ENCODE measurements at places on chromosomes 5 and 9.

DNA sequence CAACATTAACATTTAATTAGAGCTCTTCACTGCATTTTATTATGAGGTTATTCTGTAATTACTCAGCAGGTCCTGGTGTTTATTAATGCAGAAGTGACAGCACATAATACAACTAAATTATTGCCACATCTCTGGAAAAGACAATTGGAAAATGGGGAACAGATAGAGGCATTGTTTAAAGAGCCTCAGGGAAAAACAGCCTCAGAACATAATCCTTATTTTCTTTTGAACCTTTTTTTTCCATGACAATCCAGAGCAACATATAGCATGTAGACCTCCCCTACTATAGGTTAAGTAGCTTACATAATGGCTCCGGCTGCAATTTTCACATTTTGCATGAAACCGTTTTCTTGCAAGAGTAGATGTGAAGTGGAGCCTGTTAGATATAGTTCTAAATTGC lies 87.2 kb downstream of the RMI1 start:
- no peak for DNase-seq

- no peak for DNase-seq
These were observed 135.6 kb downstream of the DAB2IP start for GRCh38 chr9:121786998-121787422.

DNA sequence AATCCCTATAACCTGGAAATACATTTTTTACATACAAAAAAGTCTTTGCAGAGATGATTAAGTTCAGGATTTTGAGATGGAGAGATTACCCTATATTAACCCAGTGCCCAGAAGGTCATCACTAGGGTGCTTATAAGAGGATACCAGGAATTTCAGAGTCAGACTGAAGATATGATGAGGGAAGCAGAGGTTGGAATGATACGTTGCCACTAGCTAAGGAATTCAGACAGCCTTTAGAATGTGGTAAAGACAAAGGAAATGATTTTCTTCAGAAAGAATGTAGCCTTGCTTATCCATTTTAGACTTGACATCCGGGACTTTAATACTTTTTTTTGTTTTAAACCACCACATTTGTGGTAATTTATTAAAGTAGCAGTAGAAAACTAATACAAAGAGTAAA lies 2176.8 kb upstream of the C9orf72 start:
- DNase-seq = no peak

DNA sequence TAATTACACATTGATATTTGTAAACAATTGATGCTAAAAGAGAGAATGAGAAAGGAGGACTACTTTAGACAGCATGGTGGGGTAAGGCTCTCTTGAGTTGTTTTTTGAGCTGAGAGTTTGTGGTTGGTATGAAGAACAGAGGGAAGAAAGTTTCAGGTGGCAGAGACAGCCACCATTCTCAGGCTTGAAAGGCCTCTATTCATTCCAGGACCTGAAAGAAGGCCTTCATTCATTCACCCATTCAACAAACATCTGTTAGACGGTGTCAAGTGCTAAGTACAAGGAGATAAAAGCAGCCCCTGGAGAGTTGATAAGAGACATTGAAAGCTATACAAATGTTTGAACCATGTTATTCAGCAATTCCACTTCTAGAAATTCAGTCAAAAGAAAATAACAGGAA lies 21.7 kb upstream of the ADAM19 start:
- no peak for DNase-seq

DNA sequence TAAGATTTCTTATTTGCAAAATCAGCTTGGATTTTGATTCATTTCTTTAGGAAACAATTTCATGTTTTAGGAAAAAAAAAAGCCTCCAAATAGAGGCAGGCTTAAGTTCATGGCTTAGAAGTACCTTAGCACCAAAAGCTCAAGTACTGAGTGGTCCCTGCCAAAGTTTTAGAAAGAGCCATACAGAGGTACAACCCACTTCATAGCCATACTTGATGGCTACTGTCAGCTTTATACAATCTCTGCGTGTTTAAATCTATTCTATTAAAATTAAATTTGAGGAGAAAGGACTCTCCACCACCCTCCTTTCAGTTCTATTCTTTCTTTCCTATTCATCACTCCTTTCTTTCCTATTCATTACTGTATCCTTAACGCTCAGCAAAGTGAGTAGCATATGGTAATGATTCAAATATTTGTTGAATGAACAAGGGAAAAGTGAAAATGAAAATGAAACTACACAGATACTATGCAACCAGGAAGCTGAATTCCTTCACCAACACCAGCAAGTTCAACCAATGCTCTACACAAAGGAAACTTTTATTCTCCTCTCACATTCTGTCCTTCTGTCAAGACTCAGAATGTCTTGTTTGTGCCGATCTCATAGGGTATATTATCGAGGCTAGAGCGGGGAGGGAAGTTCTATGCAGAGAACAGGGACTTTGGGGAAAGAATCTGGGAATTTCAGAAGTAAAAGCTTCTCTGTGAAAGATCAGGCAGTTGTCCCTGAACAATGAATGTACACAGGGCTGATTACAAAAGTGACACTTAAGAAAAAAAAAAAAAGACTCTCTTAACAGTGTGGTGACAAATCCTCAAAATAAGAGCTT lies 138.6 kb upstream of the SPEF2 start:
- DNase-seq = no peak

- DNase-seq = no peak
These were observed 7.5 kb upstream of the DPYSL3 start for GRCh38 chr5:147517383-147517782.

DNA sequence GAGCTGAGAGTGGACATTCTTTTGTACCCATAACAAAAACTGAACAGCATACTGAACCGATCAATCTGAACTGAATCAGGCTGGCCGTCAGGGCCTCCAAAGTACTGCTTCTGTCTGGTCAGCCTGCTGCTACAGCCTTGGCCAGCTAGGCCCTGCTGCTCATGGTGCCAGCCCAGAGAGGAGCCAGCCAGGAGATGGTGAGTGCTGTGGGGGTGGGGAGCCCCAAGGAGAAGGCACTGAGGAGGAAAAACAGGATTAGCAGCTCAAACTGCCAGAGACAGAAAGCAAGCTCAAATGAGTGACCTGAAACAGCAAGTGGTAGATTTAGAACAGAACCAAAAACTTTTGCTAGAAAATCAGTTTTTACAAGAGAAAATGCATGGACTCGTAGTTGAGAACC lies 23.9 kb downstream of the SRP19 start:
- DNase-seq = no peak

- no peak for DNase-seq
These were observed 344.6 kb downstream of the OSTF1 start for GRCh38 chr9:75432888-75433287.

DNA sequence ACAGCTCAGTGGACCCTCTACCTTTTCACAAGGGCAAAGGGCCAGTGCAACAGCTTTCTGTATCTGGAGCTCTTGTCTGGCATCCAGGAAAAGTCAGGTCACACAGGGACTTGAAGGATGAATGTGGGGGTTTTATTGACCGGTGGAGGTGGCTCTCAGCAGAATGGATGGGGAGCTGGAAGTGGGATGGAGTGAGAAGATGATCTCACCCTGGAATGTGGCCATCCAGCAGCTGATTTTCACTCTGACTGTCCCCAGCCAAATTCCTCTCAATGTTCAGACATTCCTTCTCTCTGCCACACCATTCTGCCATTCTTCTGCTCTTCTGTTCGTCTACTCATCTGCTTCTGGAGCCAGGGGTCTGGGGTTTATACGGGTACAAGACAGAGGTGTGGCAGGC lies 1119.9 kb downstream of the TAF11L14 start:
- no peak for DNase-seq

DNA sequence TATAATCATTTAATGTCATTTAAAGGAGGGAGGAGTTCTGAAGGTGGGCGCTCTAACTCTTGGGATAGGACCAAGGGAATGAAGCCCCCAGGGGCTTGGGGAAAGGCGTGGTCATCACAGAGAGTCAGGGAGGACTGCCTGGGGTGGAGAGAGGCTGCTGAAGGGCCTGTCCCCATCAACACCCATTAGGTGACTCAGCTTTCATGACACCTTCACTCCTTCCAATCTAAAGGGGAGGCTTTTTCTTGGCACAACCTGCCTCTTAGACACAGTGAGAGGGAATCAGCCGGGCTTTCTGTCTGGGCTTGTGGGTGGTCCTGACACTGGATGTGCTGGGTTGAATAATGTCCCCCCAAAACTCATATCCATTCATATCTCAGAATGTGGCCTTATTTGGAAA lies 31.4 kb upstream of the ANKRD33B start:
- DNase-seq = no peak

DNA sequence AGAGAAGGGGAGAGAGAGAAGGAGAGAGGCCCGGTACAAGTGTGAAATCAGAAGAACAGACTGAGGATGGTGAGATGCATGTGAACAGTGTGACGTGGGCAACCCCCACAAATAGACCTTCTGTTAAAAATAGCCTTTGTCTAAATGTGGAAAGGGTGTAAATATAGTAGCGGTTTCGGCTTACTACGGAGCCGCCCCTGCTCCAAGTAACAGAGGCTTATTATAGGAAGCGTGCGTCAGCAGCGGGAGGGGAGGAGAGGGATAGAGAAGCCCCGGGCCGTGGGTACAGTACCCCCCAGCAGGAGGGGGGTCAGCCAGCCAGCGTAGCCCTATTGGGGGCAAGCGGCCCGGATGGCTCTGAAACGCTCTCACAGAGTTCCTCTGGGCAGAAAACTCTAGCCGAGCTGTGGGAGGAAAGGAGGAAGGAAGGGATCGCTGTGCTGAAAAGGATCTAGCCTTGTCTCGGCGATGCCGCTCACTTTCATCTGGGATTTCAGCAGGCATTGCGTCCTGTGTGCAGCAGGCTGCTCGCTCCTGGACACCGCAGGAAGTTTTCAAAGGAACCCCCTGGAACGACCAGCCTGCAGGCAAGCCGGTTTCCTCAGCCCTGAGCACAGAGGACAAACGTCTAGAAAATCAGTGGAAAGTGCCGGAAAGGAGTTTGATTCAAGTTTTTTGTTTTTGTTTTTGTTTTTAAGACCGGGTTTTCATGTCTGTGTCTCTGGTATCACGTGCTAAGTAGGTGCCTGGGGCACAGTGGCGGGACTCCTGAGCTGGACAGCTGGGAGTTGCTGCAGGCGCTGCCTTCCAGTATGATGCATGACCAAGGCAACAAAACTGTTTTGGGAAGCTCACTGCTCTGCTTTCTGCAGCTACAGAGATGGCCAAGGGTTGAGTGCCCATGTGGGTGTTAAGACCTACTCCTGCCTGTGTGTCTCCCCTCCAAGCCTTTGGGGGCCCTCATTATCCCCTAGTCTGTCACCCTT lies 146.6 kb downstream of the SEC61B start:
- DNase-seq = no peak

DNA sequence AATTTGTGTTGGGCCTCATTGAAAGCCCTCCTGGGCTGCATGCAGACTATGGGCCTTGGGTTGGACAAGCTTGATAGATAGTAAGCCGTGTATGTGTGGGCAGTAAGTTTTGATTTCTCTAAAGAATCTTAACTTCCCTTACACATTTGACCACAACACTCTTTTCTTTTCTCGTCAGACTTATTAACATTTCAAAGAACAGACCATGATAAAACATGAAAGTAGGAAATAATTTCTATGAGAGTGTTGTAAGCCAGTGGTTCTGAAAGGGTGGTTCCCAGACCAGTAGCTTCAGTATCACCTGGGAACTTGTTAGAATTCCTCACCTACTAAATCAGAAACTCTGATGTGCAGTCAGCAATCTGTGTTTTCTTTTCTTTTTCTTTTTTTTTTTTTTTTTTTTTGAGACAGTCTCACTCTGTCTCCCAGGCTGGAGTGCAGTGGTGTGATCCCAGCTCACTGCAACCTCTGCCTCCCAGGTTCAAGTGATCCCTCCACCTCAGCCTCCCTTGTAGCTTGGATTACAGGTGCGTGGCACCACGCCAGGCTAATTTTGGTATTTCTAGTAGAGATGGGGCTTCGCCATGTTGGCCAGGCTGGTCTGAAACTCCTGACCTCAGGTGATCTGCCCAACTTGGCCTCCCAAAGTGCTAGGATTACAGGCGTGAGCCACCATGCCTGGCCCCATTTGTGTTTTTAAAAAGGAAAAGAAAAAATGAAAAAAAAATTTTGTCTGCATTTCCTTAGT lies 20.0 kb upstream of the GCNT1 start:
- no peak for DNase-seq

DNA sequence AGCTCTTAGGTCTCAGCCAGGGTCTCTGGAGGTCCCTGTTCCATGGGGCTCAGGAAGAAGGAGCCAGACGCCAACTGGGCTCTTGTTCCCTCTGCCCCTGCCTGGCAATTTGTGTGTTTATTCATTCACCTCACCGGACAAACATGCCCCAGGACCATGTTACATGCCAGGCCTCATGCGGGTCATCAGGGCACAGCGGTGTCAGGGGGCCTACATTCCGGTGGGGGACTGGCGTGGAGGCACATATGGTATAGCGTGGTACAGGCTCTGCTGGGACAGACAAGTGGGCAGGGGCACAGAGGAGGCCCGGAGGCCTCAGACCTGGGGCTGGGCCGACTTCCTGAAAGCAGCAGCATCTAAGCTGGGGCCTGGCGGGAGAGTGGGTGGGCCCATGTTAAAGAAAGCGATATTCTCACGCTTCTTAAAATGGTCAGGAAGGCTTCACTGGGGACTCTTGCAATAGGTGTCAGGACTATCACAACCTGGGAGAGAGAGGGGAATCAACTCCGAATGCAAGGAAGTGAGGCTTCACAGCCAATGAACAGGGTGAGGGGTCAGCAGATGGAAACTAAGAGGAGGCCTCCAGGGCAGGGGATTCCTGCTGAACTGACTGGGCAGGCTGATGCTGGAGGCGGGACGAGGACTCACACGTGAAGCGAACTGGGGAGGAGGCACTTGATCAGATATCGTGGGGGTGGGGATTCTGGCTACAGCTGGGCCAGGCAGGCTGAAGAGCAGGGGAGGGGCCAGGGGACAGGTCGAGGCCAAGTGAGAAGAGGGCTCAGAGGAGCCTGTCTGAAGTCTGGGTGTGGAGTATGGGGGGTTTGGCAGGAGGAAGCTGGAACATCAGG lies 41.9 kb downstream of the NCS1 start:
- no peak for DNase-seq

GRCh38 chr5:122727112-122727541 lies 47.8 kb upstream of the SNX2 start:
- DNase-seq = no peak

DNA sequence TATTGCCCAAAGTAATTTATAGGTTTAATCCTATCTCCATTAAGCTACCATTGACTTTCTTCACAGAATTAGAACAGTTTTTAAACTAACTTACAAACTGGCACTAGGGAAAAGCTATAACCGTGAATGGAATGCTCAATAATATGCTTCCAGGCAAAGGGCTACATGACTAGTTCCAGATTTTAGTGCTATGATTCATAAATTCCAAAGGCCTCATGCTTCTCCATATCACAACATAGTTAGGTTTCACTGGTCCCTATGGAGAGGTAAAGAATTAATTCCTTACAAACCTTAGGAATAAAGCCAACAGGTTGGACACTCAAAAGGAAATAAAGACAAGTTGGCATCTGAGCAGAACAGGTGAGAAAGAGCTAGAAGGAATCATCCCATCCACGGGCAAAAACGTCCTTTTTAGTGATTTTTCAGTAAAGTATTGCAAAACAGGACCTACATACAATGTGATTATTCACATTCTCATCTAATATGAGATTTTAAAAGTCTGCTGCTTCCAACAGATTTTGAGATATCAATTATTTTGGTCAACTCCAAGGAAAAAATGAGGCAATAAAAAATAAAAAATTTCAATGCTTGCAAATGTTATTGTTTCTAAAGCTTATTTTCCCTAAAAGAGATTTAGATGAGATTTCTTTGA lies 97.0 kb upstream of the TARS1 start:
- no peak for DNase-seq
